ENCODE measurements at places on chromosomes 3 and 15.

DNA sequence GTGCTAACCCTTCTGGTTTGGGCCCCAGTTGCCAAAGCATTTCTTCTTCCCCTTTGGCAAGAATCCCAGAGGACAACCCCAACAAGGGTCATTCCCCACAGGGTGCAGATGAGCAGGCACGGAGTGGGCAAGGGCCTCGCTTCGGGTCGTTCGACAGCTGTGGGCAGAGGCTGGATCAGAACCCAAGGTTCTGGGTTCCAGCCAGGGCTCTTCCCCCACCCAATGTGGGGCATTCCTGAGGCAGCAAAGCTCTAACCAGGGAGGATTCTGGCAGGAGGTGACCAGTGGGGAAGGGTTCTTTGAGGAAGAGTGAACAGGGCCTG lies 48.3 kb downstream of the CYP11A1 start:
- DNase-seq: no peak

GRCh38 chr3:157913741-157914150 lies 192.5 kb downstream of the SHOX2 start:
- DNase-seq: no peak

GRCh38 chr3:102036017-102036416 lies 186.7 kb downstream of the NFKBIZ start:
- DNase-seq: no peak

- no peak for DNase-seq
Observed at GRCh38 chr15:85496551-85497171, 116.3 kb downstream of the AKAP13 start.

- DNase-seq: no peak
Observed at GRCh38 chr15:79031821-79032220, 58.8 kb downstream of the RASGRF1 start.

GRCh38 chr15:92452143-92452542 lies 58.5 kb downstream of the ST8SIA2 start:
- DNase-seq: no peak

DNA sequence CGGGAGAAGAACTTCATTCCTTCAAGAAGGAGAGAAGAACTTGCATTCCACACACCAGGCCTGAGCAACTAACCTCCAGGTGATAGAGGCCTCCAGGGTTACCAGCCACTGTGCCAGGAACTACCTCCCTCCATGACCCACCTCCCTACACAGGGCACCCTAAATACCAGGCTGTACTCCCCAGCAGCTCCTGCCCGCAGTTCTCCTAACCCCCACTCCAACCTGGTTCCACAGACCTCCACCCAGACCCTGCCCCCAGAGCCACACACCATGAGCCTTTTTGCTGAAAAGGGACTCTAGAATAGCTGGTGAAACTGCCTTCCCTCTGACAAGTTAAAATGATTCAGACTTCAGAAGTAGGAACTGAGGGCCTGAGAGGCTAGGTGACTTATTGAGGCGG lies 8.2 kb downstream of the IGDCC3 start:
- DNase-seq: no peak

GRCh38 chr15:42427429-42428223 lies 63.3 kb downstream of the ZNF106 start:
- no peak for DNase-seq

DNA sequence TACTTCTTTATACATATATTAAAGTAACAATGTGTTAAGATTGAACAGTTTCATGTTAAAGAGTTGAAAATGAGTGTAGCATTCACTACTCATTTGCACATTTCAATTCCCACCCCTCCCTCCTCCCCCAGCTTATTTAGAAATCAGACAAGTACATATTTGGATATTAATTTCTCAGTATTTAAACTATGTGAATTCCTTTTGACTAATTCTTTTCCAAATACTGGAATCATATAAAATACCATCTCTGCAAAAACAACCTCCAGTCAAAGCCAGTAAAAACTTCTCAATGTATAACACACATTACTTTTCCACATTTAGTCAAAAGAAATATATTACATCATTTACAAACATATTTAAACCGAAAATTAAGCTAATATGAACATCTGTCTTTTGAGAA lies 25.5 kb upstream of the SHC4 start:
- no peak for DNase-seq

GRCh38 chr3:30333903-30334302 lies 272.5 kb upstream of the TGFBR2 start:
- DNase-seq: no peak

DNA sequence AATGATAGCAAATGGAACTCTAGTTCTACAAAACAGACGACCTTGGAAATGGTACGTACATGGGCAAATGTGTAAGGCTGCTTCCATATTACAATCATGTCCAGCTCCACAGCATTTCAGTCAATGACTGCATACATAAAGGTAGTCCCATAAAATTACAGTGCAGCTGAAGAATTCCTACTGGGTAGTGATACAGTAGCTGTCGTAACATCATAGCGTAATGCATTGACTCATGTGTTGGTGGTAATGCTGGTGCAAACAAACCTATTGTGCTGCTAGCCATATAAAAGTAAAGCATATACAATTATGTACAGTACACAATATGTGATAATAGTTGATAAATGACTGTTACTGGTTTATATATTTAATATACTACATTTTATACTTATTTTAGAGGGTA lies 18.5 kb downstream of the TTC23 start:
- DNase-seq: no peak

GRCh38 chr15:87118846-87119245 lies 1039.2 kb downstream of the AGBL1 start:
- DNase-seq: no peak

DNA sequence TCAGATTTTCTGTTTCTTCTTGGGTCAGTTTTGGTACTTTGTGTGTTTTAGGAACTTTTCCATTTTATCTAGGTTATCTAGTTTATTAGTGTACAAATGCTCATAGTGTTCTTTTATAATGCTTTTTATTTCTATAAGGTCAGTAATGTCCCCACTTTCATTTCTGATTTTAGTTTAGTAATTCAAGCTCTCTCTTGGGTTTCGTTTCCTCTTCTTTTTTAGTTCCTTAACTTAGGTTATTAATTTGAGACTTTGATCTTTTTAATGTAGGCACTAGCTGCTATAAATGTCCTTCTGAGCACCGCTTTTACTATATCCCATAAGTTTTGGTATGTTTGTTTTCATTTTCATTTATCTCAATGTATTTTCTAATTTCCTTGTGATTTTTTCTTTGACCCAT lies 27.0 kb upstream of the CD200R1L start:
- no peak for DNase-seq

- no peak for DNase-seq
Observed at GRCh38 chr15:43286074-43286473, 19.3 kb upstream of the TGM5 start.

Data from CD4-positive, alpha-beta T cell treated with Interferon gamma for 1 hour (primary cell).